ENCODE measurements at places on chromosomes 1 and 21.
A peak's percentile ranks its signal among the peaks of the same experiment; 100 is the strongest.

GRCh38 chr21:28959367-28960099 is 33.1 kb downstream of the LTN1 start:
- DNase-seq = no peak

DNA sequence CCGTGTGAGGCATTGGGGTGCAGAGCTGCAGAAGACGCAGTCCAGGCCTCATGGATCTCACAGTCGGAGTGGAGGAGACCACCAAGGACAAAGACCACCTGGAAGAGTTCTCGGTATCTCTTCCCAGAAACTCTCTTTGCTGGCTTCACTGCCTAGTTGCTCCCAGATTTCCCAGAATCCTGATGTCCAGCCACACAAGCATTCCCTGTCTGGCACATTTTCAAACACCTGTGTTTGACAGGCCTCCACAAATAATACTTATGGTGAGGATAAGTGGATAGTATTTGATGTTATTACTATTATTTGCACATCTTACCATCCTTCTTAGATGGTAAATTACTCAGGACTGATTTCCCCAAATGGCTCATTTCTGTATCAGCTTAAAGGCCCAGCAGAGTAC is 27.7 kb upstream of the KANK4 start:
- peak; percentile 4 for DNase-seq

DNA sequence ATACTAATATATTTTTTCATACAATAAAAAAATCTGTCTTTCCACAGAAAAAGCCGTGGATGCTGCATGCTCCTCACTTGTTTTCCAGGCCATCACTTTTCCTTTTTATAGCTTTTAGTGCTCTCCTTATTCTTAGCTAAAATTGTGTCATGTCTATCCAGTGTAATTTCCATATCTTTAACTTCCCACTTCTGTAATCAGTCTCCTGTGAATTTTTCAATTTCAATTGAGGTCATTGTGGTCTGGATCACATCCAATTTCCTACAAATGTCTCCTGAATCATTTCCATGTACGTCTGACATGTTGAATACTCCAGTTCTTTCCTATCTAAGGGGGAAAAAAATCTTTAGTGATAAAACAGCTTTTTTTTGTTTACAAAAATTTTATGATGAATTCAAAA is 838.2 kb upstream of the B3GALT2 start:
- DNase-seq = peak; percentile 27

DNA sequence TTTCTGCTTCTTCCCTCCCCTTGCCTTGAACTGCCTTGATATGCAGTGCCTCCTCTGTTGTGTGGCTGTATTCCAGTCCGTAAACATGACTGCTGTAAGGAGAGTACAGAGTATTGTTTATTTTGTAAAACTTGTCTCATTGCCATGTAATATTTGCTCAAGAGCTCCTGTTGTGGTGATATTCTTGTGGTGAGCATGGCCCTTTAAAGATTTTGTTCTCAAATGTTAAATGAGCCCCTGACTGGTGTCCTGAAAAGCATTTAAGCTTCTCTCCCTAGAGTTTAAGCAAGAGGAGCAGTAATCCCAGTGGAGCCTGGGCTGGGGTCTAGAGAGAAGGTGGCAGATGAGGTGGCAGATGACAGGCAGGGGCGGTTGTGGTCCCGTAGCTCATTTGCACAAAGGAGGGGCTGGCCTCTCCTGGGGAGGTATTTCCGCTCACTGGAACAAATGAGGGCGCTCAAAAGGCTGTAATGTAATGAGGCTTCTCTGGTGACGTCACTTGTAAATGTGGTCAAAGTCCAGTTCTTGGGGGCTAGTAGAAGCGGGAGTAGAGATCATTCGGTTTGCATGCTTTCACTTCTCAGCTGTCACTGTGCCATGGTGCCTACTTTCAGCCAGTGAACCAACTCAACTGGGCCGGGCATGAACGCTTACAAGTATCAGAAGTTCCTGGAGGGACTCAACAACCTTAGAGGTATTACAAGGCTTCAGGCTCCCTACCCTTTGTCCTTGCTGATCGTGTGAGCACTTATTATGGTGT is 46.0 kb upstream of the MACF1 start:
- peak; percentile 68 for DNase-seq

DNA sequence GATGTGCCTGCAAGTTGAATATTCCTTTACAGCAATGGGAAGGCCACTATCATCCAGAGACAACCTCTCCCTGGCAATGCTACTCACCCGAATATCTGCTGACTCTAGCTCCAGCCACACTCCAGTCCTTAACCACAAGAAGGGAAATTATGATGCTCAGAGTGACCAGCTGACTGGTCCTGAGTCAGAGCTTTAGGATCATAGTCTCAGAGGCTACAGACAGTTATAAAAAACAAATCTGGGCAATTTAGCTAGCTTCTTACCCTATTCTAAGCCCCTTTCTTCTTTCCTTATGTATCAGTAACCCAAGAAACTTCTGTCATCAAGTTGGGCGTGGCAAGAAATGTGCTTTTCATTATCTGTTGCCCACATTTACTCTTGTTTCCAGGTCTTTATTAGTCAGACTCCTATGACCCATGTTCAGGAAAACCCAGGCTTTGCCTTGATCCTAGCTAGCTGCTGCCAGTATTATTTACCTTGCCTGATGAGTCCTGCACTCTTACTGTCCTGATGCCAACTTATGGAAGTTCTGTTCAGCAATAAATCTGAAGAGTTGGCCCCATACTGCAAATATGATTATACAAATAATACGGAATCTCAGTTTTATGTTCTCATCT is 207.0 kb downstream of the TTLL7 start:
- no peak for DNase-seq

GRCh38 chr1:207954104-207954503 is 43.2 kb upstream of the CD34 start:
- DNase-seq = no peak

DNA sequence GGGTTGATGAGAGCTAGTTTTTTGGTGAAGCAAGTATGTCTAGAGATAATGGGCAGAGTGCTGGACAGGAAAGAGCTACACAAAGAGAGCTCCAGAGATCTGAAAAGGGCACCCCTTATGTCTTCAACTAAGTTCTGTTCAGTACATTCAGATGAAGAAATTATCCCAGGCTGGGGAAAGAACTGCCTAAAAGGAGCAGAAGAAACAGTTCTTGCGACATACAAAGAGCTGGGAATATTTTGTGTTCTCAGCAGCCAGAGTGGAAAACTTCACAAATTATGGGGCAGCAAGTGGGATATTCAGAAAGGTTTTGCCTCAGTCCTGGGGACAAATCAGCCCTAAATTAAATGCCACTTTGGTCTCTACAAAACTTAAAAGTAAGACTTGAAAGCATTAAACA is 17.4 kb upstream of the CCN1 start:
- no peak for DNase-seq

DNA sequence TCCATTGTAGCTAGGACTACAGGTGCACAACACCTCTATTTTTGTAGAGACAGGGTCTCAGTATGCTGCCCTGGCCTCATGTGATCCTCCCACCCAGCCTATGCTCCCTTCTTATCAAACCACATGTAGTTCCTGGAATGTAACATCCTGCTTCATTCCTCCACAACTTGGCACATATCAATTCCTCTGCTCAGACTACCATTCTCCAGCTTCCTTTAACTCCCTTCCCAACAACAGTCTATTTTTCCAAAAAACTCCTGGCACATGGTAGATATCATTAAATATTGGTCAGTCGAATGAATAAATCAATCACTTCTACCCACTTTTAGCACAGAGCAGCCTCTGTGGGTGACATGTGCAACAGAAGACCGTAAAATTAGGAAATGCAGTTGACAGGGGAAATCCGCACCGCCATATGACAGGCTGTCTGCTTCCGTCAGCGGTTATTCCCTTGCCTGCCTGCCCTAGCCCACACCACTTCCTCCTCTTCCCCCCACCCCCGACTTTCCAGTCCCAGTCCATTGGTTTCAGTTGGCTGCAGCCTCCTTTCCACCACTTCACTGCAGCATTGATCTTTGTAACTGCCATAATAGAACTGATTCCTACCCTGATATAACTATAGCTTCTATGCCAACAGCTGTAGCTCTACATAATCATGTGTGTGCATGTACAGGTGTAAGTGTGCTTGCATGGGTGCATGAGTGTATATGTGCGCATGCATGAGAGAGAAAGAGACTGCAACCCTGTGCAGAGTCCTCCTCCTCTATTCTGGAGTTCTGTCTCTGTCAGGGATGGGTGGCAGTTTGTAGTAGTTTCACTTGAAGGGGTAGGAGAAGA is 6.8 kb upstream of the AKR1A1 start:
- DNase-seq = no peak

GRCh38 chr1:25460020-25460419 is 29.3 kb downstream of the MACO1 start:
- no peak for DNase-seq

GRCh38 chr1:33898406-33898805 is 34.5 kb downstream of the HMGB4 start:
- no peak for DNase-seq

DNA sequence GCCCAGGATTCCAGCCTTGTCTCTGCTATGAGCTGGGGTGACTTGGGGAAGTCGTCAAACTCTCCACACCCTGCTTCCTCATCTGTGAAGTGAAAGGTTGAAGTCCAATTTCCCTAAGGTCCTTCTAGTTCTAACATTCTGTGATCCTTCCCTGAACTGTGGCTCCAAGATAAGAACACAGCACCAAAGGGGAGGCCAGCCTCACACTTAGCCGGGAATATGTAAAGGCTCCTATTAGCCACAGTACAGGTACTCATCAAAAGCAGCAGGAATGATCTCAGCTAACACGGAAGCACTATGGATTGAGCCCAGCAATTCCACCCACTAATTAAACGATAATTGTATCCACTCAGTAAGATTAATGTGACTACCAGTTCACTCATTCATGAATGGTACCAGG is 4.0 kb downstream of the SLC30A10 start:
- DNase-seq = no peak

DNA sequence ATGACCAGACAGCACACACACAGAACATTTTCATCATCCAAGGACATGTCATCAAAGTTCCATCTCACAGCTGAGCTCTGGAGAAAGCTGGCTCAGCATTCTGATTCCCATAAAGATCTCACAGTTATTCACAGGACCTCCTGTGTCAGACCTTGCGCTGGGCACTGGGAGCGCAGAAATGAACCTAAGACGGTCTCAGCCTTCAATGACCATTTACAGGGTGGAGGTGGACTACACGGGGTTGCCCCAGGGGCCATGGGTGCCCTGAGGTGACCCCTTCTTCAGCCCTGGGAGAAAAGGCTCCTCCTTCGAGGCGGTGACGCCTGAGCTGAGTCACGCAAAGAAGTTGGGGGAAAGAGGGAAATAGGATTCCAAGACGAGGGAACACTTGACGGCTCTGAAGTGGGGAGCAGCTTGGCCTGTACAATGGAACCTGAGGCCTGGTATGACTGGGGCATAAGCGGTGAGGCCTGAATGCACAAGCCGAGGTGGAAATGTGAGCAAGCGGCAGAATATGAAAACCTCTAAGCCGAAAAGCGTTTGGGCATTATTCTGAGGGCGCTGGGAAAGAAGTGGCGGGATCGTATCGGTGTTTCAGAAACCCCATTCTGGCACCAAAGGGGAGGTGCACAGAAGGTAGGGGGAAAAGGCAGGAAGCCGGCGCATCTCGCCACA is 797 bp downstream of the CC2D1B start:
- DNase-seq = peak; percentile 22

DNA sequence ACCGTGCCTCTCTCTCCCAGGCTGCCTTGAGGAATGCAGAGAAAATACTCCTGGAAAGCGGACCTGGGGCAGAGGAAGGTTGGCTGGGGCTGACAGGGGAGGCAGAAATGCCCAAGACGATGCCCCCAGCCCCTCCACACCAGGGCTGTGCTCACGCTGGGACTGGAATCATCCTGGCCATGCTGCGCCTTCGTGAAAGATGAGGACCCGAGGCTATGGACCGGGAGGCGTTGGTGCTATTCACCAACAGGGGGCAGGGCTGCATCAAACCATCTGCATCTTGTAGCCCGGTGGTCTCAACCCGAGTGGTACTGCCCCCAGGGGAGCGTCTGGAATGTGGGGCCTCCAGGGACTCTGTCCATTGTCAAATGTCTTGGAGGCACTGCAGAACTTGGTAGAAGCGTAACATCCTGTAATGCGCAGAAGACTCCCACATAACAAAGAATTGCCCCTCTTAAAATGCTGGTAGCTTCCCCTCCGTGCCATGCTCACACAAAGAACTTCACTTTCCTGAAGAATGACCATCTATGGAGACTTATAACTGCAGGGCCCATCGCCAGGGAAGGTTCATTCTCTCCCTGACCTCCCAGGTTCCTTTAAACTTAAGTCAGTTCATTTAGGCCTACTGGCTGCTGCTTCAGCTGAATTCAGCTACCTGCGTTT is 251.2 kb downstream of the RRAGC start:
- peak; percentile 6 for DNase-seq

All from NCI-H1092 treated with DMSO at 0.1 percent for 48 hours (cell line).